ENCODE measurements at places on chromosomes 12 and 14.

GRCh38 chr14:89268514-89268913, 148.5 kb downstream of the FOXN3 start:
- no peak for DNase-seq

DNA sequence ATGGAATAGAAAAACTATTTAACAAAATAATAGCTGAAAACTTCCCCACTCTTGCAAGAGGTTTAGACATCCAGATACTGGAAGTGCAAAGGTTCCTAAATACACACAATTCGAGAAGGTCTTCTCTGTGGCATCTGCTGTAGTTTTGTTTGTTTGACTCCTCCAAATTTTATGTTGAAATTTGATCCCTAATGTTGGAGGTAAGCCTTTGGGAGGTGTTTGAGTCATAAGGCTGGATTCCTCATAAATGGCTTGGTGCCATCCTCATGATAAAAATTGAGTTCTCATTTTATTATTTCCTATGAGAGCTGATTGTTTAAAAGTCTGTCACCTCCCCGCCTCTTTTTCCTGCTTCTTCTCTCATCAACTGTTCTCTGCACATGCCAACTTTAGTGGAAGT, 182.7 kb downstream of the MYRFL start:
- no peak for DNase-seq

DNA sequence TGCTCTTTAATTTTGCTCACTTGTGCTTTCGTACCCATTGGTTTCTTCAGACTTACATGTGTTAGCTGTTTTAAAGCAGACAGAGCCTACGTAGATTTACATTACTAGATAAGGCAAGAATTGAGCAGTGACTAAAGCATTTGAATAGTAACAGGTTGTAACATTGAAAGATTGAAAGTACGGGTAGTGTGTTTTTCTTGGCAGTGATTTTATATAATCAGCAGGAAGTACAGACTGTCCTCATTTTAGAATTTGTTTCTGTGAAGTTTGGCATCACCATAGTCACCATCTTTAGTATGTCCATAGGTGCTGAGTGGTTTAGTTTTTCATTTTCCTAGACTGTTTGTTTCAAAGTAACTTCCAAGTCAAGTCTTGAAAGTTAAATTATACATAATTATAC, 14.0 kb downstream of the RTRAF start:
- no peak for DNase-seq

DNA sequence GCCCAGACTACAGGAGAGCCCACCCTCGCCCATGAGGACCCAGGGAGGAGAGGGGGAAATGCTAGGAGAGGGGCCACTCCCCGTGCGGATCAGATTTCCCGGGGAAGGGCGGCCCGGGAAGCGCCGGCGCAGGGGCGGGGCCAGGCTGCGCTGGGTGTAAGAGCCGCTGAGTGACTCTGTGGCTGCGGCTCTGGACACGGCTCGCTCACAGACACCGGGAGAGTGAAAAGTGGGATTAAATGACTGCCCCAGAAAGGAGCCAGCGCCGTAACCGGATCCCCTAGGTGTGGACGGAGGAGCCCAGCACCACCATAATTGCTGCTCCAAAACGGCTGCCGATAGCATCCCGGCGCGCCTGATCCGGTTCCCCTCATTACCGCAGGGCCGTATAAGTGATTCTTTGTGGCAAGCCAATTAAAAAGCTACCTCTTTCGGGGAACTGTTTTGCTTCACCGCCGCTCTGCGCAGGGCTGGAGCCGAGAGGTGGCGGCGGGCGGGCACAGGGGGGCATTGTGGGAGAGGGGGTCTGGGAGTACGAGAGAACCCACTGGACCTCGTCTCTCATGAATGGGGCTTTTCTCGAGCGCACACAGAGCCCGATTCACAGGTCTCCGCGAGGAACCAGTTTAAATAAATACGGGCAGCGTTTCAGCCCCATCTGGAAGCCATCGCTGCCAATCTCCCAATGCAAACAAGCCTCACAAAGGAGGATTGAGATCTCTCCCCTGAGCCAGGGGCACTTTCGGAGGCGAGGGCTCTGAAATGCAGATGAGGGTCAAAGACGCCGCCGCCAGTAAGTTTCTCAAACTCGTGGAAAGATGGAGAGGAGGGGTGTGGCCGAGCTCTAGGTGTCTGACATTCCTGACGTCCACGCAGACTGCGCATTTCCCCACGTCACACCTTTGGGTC, 2.5 kb downstream of the COL2A1 start:
- no peak for DNase-seq

GRCh38 chr12:26011099-26011498, 52.6 kb downstream of the RASSF8 start:
- no peak for DNase-seq

- DNase-seq, result no peak
Observed at GRCh38 chr14:30210630-30211029, 283.0 kb upstream of the PRKD1 start.
